AG08395 (cell line): ENCODE measurements at places on chromosomes 16 and 17.
A peak's percentile ranks its signal among the peaks of the same experiment; 100 is the strongest.

GRCh38 chr17:4008082-4008435, 43.8 kb upstream of the ATP2A3 start:
- no peak for DNase-seq

DNA sequence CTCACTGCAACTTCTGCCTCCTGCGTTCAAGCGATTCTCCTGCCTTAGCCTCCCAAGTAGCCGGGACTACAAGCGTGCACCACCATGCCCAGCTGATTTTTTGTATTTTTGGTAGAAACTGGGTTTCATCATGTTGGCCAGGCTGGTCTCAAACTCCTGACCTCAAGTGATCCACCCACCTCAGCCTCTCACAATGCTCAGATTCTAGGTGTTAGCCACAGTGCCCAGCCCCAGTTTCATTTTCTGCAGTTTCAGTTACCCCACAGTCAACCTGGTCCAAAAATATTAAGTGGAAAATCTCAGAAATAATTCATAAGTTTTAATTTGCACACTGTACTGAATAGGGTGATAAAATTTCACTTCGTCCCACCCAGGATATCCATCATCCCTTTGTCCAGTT, 28.7 kb downstream of the KNOP1 start:
- no peak for DNase-seq

GRCh38 chr17:4728124-4728523, 3.1 kb upstream of the MED11 start:
- no peak for DNase-seq

DNA sequence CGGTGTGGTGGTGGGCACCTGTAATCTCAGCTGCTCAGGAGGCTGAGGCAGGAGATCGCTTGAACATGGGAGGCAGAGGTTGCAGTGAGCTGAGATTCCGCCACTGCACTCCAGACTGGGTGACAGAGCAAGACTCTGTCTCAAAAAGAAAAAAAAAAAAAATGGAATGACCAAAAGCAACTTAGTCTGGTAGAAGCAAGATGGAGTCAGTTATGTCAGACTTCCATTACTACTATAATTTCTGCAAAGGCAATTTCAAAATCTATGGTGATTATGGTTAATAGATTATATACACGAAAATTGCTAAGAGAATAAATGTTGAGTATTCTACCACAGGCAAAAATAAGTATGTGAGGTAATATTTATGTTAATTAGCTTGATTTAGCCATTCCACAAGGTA, 32.3 kb downstream of the NOL11 start:
- DNase-seq: no peak

- DNase-seq: no peak
These were observed 5.7 kb downstream of the GPR179 start for GRCh38 chr17:38338053-38338452.

- DNase-seq: no peak
These were observed 67.9 kb downstream of the HIC1 start for GRCh38 chr17:2122641-2123302.

GRCh38 chr16:73186752-73187601, 139.0 kb upstream of the ZFHX3 start:
- no peak for DNase-seq

DNA sequence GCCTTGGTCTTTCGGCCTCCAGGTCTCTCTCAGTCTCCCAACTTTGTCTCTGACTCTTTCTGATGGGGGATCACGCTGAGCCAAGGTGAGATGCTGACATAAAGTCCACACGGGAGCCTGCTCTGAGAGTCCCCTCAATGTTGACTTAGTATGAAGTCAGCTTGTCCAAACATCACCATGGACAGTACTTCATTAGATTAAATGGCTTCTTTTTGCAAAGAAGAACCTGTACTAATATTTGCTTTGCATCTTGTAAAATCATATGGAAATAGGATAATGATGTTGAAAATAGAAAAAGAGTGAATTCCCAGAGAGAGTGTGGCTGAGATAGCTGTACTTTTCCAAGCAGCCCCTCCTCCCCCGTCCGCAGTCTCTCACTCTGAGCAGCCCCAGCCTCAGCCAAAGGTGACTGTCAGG, 56.7 kb upstream of the SIAH1 start:
- DNase-seq: no peak

DNA sequence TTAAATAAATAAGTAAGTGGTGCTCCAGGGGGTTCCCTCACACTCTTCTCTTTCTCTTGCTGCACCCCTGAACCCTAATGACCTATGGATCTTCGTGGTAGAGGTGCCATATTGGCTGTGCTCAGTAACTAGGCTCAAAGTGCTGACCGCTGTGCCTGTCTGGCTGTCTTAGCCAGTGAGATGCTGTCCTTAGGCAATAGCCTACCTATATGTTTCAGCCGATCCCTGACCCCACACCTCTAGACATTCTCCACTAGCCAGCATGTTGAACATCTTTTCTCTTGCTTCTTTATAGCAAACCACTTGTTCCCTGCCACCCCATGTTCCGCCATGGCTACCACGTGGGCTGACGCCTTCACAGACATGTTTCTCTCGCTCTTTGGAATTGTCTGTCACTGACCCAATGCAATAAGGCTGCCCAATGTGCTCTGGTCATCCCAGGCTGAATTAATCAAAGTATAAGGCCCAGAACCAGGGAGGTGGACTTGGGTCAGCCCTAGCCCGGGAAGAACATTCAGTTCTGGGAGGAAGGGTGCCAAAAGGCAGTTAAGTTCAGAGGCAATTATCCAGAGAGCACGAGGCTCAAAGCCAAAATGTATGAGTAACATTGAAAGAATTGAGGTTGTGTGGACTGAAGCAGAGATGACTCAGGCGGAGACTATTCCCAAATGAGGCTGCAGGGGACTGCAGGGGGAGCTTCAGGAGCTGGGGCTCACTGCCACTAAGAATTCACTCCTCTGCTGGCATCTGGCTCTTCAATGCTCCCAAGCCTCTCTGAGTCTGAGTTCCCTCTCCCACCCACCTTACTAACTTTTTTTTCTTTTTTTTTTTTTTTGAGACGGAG, 28.7 kb upstream of the TNRC6A start:
- DNase-seq: peak; percentile 98

GRCh38 chr17:42341568-42341967, 46.7 kb downstream of the STAT3 start:
- DNase-seq: no peak

GRCh38 chr16:57606847-57607501, 21.5 kb upstream of the ADGRG1 start:
- no peak for DNase-seq

GRCh38 chr16:67088551-67088950, 21.2 kb upstream of the PHAF1 start:
- DNase-seq: no peak

DNA sequence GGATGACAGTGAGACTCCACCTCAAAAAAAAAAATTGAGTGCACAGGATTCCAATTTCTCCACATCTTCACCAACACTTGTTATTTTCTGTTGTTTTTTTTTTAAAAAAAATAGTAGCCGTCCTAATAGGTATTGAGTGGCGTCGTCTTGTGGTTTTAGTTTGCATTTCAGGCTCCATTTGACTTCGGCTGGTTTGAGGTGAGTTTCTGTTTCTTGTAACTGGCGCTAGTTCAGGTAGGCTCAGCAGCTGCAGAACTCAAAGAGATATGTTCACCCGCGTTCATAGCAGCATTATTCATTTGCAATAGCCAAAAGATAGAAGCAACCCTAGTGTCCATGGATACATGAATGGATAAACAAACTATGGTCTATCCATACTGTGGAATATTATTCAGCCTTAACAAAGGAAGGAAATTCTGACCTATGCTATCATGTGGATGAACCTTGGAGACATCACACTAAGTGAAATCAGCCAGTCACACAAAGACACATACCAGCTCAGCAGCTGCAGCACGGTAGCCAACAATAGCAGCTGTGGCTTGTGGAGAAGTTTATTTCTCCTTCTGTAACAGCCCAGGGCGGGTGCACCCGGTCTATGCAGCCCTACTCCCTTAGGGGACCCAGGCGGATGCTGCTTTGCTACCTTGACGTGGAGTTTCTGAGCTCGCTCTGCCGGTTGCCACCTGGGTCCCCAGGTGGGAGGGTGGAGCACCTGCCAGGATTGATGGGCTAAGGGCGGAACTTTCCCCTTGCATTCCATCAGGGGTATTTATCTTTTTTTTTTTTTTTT, 44.9 kb downstream of the TMEM235 start:
- no peak for DNase-seq

DNA sequence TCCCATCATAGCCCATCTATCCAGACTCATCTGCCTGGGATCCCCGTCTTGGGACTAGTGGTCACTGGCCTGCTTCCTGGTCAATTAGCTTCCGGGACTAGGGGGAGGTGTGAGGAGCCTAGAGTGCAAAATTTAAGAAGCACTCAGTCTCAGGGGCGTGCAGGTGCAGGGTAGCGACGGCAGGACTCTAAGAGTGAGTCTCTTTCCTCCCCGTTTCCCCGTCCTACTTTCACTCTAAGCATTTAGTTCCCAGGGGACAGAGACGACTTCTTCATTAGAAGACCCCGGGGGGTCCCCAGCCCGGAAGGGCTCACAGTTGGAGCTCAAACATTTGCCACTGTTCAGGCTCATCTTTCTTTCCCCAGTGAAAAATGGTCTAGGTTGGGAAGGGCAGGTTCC, 677 bp upstream of the ZNHIT3 start:
- no peak for DNase-seq

- DNase-seq: peak; percentile 77
These were observed 43.4 kb upstream of the CRHR1 start for GRCh38 chr17:45740553-45741330.

GRCh38 chr16:3578610-3579551, 1.7 kb upstream of the NLRC3 start:
- peak; percentile 46 for DNase-seq

GRCh38 chr16:54365990-54366634, 79.5 kb upstream of the IRX3 start:
- DNase-seq: no peak

DNA sequence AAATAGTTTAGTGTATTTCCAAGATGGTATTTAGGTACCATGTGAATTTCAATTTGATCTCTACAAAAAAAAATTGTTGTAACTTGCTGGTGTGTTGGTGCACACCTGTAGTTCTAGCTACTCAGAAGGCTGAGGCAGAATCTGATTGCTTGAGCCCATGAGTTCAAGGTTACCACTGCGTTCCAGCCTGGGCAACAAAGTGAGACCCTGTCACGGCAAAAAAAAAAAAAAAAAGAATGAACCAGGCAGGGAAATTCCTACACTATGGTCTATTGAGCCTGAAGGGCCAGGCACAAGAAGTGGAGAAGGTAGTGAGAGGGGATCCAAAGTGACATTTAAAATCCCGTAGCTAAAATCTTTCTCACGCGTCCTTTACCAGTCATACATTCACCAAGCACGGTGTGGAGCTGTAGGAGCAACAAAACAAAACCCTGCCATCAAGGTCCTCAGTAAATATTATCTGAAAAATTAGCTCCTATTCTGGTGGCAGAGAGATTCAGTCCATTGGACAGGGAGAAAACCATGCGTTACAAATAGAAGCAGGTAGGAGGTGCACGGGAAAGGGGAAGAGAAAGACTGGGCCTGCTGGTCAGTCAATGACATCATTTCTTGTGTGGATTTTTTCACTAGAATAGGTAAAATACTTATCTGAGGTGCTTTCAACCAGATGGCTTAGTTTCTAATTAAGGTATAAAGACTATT, 27.3 kb downstream of the TXNDC11 start:
- DNase-seq: no peak

GRCh38 chr16:9820476-9821246, 361.6 kb downstream of the GRIN2A start:
- no peak for DNase-seq

DNA sequence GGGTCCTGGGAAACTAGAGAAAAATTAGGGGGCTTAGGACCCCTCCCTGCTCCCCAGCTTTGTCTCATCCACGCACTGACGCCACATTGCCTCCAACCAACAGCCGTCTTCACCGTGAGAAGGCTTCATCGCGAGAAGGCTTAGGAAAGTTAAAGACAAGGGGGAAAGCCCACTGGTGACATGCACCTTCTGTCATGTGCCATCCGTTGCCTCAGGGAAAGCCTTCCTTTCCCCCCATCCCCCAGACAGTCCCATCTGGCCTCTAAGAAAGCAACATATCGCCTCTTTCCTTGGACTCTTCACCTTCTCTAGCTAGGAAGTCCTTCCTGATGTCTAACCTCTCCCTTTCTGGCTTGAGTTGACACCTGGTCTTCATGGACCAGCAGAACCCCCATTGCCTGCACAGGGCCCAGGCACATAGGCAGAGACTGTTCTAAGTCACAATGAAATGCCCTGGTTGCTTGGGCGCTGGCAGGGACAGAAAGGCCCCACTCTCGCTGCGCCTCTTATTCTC, 2.1 kb downstream of the FOXN1 start:
- no peak for DNase-seq

DNA sequence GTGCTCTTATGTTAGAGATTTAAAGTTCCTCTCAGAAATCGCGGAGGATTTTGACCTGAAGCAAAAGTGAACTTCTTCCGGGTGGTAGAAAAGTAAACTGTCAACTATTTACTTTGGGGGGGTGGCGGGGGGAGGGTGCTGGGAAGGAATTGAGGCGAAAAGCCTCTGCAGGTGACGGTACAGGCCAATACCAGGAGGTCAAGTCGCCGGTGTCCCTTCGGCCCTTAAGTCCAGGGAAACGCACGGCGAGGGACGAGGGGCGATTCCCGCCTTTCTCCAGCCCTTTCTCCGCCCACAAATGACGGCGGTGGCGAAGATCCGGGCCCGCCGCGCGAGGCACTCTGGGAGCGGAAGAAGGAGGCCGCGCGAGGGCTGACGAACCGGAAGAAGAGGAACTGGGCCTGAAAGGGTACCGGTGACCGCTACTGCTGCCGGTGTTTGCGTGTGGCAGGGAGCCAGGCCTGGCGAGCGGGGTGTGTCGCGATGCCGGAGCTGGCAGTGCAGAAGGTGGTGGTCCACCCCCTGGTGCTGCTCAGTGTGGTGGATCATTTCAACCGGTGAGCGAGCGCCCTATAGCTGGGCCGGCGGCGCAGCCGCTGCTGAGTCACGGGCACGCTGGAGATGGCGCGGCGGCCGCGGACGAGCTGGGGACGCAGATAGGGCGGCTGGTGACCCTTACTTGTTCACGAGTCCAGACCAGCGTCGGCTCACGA, at the start of gene PSMD7:
PSMD7 (plus strand) TSS at position 383 of the 713 bp plus-strand sequence; CDS start at position 484, 101 bp downstream.
- peak; percentile 95 for DNase-seq

DNA sequence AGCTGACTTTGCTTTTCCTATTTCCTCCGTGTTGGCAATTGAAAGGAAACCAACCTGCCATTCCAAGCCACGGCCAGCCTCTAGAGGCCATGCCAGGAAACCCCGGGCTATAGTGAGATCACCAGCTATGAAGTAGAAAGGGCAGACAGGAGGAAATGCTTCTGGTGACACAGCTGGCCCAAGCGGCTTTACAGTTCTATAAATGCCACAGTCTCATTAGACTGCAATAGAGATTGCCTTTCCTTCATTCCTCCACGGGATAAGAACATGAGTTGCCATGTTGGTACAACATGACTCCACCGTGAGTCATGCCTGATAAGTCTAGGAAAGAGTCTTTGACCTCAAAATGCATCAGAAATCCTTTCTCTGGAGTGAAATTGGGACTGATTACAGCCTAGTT, 384.9 kb downstream of the GRIN2A start:
- DNase-seq: peak; percentile 11

- peak; percentile 64 for DNase-seq
These were observed 76.7 kb downstream of the CHD9 start for GRCh38 chr16:53131363-53132071.

- DNase-seq: no peak
These were observed 146.4 kb upstream of the CHMP6 start for GRCh38 chr17:80845069-80845862.

GRCh38 chr16:1993731-1994131, 4.0 kb downstream of the SYNGR3 start:
- peak; percentile 28 for DNase-seq

- DNase-seq: no peak
These were observed 92.0 kb upstream of the CCL2 start for GRCh38 chr17:34163123-34163522.

GRCh38 chr16:89547291-89547690, 13.2 kb upstream of the RPL13 start:
- DNase-seq: no peak

GRCh38 chr16:56911771-56912571, 20.0 kb upstream of the HERPUD1 start:
- peak; percentile 32 for DNase-seq
